Fibroblast of mammary gland (primary cell): ENCODE measurements at places on chromosomes 5 and 9.

GRCh38 chr5:151469386-151469785 is 22.0 kb downstream of the SLC36A1 start:
- DNase-seq = peak; percentile 7

DNA sequence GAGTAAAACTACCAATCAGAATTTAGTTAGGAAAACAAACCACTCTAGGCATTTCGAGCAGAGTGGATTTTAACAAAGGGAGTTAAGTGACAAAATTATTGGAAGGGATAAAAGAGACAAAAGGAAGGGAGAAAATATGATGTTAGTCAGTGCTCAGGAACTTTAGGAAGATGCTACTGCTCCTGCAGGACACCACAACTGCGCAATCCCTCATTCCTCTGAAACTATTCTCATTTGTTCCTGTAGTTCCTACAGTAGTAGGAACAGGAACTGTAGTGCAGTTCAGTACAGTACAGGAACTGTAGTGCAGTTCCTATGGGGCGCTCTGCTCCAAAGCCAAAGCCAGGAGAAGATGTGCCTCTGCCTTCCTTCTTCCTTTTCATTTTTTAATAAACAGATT is 29.9 kb upstream of the MEGF10 start:
- peak; percentile 25 for DNase-seq

DNA sequence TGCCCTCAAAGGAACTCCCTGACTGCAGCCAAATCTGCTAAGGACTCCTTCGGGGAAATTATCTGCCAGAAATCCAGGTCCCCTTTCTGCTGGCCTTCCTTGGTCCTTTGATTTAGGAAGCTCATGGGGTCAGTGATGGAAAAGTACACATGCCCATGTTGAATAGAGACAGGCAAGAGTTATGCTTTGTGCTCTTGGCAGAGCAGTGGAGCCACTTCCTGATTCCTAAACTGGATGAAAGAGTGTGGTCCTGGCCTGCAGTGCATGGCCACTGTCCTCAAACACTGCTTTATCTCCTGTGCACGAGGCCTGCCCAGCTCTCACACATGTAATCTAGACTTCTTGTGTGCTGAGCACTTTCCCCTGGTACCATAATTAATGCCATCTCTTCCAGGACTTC is 2.0 kb upstream of the EBF1 start:
- peak; percentile 44 for DNase-seq

DNA sequence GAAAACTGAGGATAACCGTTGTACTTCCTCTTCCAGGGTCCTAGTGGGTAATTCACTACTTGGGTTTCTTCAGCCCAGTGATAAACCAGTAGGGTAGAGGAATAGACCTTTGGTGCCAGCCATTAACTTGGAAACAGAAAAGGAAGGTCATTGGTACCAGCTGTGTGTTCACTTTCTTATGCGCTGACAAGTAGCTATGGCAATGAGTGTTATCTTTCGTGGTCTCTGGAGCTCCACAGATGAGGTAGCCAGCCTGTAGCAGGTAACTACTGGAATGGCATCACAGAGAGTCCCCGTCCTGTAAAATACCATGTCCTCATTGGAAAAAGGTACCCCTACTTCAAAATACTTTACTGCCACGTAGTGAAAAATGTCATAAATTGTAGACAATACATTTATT is 2.3 kb downstream of the UHRF2 start:
- peak; percentile 16 for DNase-seq

DNA sequence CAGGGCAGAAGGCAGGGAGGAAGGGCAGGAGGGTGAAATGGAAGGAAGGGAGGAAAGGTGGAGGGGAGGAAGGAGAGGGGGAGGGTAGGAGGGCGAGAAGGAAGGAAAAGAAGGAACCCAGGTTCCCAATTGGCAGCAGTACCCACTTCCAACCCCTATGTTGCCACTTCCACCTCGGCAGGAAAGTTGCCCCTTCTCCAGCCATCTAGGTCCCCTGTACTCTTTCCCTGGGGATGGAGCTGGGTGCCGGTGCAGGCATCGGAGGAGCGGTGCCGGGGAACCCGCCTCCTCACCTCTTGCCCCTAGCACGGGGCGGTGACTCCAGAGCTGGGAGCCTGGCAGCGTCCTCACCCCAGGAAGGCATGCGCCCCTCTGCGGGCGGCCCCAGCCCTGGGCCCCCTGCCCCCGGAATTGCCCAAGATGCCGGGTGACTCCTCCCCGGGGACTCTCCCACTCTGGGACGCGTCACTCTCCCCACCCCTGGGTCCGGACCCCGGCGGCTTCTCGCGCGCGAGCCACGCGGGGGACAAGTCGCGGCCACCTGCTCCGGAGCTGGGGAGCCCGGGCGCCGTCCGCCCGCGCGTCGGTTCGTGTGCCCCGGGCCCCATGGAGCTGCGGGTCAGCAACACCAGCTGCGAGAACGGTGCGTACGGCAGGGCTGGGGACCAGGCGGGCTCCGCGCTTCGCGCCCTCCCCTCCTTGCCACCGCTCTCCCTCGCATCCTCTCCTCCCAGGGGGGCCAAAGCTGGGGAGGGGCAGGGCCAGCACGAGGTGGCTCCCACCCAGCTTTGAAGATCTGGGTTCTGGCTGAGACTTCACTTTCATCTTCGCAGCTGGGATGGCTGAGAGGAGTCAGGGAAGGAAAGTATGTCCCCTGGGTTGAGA is at the start of gene NIPAL4:
NIPAL4 (plus strand) TSS at position 499 of the 885 bp plus-strand sequence; CDS start at position 607, 108 bp downstream.
- no peak for DNase-seq

- no peak for DNase-seq
Measured at GRCh38 chr5:158874792-158875191, 224.9 kb downstream of the EBF1 start.

- DNase-seq = peak; percentile 46
Measured at GRCh38 chr5:139752506-139753473, 42.8 kb upstream of the PSD2 start.

DNA sequence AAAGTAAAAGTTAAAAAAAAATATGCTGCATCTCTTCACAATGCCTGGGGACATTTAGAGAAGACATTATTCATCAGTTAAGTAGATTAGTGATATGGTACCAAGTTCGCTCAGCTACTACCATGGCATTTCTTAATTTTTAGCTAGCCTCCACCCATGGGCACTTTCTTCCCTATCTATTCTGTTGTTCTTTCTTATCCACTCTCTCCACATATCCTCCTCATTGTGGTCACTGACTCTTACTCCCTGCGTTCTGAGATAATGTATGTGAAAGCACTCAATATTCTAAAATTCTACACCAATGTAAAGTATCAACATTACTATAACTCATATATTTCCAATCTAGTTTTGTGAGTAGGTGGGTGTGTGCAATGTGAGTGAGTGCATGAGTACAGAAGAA is 609.7 kb upstream of the DAB2 start:
- DNase-seq = no peak

DNA sequence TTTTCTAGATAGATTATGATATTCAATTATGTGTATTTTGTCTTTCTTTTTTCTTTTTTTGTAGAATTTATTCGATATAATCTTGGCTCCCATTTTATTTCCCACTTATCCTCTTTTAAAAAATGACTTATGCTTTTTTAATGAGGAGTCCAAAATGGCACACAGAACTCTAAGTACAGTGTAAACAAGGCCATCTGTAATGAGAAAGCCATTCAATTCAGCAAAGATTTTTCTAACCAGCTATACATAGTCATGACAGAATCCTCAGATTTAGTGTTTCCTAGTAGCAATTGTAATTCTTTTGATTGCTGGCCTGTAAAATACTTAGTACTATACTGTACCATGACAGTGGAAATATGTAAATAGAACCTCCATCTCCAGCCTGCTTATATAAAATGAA is 651.4 kb downstream of the RAB3C start:
- DNase-seq = no peak

- no peak for DNase-seq
Measured at GRCh38 chr9:109166171-109166770, 778 bp downstream of the FRRS1L start.

DNA sequence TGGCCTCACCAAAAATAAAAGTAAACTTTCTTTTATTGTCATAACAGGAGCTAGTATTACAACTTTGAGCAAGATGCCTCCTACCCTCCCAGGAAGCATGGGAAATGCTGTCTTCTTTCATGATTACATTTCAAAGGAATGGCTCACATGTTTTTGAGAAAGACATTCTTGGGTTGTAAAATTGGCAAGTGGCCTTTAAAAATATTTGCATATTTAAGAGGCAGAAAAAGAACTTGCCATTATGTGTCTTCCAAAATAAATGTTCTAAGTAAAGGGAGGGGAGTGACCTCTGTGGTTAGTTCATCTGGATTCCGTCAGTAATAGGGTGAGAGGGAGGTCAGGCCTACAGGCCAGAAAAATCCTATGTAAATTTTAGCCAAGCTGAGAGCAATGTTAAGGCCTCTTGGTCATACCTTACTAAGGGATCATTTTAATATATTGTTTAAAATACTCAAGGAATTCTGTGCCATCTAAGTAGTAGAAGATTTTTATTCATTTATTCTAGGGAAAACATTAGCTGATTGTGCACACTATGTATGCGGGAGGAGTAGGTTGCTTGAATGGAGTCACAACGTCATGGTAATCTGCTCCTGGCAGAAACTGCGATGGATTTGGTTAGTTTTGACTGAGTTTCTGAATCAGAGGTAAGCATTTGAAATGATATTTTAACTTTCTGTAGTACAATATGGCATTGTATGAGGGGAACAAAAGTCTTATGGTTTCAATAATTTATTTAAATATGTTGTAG is 1485.7 kb upstream of the CDH9 start:
- DNase-seq = peak; percentile 77

DNA sequence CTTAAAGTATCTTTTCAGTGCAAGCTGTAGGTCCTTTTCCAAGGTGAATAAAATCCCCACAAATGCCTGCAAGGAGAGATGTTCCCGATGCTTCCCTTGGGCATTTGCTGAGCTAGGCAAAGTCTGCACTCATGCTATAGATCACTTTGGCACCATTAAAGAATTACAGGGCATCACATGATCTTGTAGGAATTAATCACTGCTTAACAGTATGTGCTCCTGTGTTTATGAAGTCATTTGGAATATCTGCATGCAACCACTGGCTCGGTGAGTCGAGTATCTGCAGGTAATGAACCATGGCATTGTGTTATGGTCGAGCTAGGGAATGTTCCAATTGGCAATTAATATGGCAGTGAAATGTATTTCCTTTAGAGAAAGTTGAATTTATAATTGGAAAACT is 615.1 kb downstream of the TLE1 start:
- DNase-seq = no peak

- DNase-seq = no peak
Measured at GRCh38 chr5:69300537-69301203, 31.9 kb downstream of the CCDC125 start.

DNA sequence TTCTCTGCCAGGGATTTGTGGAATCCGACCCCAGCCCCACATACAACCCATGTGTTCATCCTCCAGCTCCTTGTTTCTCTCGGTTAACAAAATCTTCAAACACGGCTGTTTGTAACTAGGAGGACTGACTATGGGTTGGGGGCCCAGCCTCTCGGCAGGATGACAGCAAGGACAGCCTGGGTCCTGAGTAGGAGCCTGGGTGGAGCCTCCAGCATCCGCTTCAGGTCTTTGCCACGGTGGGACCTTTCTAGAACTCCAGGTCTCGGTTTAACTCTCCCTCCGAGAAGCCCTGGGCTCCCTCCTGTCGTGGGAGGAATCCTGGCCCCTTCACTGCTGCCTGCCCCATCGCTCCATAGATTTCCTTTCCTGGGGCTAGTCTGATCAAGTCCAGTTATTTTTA is 248.5 kb downstream of the PBX3 start:
- no peak for DNase-seq

DNA sequence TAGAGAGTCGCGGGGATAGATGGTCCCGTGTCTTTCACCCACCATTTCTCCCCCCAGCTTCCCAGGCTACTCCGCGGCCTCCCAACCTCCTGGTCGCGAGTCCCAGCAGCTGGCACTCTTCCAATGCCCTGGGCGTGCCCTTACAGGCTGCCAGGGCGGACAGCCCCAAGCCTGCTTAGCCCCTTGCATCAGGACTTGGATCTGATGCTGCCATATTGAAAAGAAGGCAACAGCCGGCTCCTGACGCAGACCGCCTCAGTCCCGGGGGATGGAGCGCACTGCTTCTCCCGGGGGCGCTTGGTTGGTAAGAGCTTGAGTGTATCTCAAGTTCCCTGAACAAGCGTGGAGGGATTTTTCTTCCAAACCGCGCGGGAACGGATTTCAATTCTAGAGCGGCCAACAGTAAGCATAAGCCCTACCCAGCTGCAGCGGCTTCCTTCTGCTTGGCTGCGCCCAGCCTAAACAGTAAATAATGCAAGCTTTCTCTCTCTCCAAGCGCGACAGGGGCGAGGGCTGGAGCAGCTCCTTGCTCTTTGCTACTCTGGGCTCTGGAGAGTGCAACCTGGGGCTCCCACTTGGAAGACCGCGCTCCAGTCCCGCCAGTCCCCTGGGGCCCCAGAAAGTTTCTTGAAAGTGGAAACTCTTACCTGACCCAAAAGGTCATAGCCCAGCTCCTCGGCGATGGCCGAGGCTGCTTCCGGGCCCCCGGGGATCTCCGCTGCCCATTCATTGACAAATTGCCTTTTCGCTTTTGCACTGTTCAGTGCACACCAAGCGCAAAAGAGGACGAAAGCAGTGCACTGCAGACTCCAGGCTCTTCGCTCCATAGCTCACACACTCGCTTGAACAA is 607 bp downstream of the PCSK1 start:
- DNase-seq = peak; percentile 49

- DNase-seq = peak; percentile 16
Measured at GRCh38 chr5:123047706-123048105, 11.2 kb upstream of the PPIC start.

DNA sequence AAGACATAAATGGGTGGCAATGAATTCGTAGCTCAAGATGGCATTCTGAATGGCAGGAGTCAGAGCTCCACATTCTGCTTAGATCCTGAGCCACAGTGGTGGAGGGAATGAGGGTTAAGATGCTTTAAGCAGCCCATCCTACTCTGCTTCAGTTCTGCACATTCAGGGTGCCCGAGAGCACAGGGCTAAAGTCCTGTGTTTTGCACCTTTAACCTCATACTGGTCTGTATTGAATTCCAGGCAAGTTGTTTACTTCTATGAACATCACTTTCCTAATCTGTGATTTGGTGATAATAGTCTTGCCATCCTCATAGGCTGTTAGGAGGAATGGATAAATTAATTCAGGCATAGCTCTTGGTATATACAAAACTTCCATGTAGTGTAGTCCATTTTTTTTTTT is 321.6 kb upstream of the CD180 start:
- DNase-seq = no peak

DNA sequence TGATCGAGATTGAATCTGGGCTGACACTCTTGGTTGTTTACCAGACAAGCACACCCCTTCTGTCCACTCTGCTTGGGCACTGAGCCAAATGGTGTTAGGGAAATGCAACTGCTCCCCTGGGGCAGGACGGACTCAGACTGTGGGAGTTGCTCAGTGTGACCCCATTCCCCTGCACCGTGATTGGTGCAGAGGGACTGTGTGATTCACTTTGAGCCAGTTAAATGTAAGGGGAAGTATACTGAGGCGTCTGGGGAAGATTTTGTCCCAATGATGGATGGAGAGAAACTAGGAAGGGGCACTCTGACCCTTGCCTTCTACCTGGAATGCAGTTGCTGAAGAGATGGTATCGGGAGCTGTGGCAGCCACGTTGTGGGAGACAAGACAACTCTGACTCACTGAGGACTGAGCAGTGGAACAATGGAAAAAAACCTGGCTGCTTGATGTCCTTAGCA is 196.0 kb upstream of the ANKRD55 start:
- DNase-seq = peak; percentile 34

- DNase-seq = peak; percentile 8
Measured at GRCh38 chr5:79973511-79973910, 17.6 kb downstream of the MTX3 start.
